PC-3 (cell line): ENCODE measurements at places on chromosomes 13 and 19. TPM values are rescaled to one million over a fixed set of nuclear protein-coding genes. Genes with fewer than 3 reads are reported as not detected.

Gene WDR88
- not detected in 2 replicates for total RNA-seq

Gene DENND1C
- total RNA-seq, result not detected in 2 replicates

GRCh38 chr13:24541127-24541475 lies 28.5 kb upstream of the PARP4 start:
- DNase-seq, result no peak

DNA sequence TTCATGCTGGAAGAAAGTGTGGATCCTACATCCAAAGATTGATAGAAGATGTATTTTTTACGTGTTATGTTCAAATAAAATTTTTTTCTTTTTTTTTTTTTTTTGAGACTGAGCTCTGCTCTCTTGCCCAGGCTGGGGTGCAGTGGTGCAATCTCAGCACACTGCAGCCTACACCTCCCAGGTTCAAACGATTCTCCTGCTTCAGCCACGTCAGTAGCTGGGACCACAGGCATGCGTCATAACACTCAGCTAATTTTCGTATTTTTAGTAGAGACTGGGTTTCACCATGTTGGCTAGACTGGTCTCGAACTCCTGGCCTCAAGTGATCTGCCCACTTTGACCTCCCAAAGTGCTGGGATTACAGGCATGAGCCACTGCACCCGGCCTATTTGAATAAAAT lies 65.7 kb downstream of the KLF12 start:
- DNase-seq, result no peak

Gene GRK1
- total RNA-seq, result not detected in 2 replicates

Gene CFD
- 22.4 and 38.0 TPM in 2 replicates for total RNA-seq

Gene PRODH2
- total RNA-seq, result not detected in 2 replicates

Gene ZNF77
- 2.1 and 5.1 TPM in 2 replicates for total RNA-seq

Gene CCL25
- not detected in 2 replicates for total RNA-seq

Gene DUXA
- not detected in 2 replicates for total RNA-seq

DNA sequence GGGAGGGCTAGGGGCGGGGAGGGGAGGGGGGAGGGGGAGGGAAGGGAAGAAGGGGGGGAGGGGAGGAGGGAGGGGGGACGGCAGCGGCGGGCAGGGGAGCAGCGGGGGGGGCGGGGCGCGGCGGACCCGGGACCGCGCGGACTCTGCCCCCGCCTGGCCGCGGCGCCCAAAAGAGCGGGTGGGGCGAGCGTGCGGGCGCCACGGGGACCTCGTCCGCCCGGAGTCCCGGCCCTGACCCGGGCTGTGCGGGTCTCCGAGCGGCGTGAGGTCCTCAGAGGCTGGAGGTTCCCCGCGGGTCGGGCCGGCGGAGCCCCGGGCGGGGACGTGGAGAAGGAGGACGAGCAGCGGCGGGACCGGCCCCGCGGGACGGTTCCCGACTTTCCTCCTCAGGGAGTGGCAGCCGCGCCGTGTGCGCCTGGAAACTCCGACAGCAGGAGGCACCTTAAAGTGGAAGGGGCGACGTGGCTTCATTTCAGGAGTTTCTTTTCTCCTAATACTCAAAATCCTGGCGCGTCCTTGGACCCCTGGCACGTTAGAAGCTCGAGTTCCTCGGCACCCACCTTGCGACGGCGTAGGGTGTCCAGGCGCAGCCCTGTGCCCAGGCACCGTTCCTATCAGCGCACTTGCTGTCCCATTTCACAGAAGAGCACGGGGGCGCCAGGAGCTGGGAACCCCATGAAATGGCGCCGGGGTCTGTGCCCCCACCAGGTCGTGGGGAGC lies 518 bp upstream of the PLPP2 start:
- no peak for DNase-seq

Gene ZNF540
- total RNA-seq, result 0.22 TPM in 1 of 2 replicates, not detected in the other

DNA sequence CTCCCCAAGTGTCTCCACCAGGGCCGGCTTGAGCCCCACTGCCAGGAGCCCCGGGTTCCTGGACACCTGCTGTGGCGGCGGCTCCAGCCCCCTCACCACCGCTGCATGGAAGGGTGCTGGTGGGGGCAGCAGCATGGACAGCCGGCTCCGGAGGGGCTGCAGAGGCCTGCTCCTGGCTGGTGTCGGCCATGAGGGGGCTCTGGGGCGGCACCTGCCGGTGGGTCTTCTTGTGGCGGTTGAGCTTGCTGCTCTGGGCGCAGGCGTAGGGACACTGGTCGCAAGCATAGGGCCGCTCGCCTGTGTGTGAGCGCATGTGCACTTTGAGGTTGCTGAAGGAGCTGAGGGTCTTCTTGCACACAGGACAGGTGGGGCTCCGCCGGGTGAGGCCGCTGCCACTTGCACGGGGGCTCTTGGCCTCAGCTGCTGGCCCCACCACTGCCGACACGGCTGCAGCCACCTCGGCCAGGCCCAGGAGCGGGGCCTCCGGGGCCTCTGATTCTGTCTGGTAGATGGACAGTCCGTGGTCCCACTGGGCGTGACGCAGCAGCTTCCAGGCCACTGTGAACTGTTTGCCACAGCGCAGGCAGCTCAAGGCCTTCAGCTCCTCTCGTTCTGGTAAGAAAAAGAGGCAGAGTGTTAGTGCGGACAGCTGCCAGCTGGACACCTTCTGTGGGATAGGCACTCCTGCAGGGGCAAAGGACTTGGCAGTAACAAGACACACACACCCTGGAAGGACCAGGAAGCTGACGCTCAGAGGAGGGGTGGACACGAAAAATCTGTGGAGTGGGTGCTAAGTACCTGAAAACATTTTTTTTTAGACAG lies 4.1 kb downstream of the ZNF296 start:
- no peak for DNase-seq

DNA sequence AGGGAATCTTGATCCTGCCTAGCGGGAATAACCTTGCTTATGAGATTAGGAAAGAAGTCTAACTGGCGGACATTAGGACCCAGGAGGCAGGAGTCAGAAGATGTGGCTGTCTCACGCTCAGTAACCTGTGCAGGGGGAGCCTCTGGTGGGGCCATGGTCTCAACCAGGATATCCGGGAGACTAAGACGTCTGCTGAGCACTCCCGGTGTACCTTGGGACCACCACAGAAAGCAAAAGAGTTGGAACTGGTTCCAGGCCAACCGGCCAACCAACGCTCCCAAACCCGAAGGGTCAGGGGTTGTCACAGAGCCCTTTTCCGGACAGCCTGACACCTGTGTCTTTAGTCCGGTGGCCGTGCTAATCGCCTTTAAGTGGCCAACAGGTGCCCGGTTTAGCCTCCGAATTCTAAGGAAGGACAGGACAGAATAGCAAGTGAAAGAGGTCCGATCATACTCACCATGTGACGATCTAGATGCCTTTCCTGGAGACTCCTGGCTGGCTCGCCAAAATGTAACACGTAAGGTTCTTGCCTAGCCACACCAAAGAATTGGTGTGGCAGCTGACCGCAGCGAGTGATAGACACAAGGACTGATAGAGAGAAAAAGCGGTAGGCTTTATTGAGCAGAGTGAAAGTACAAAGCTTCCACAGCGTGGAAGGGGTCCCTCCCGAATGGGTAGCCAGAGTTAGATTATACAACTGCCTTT lies 103.9 kb upstream of the DIAPH3 start:
- DNase-seq, result no peak

GRCh38 chr19:39157275-39157996 lies 31.9 kb downstream of the PAK4 start:
- DNase-seq, result no peak
